ENCODE measurements at places on chromosomes 2 and 18.

- DNase-seq: no peak
These were observed 12.2 kb upstream of the SOCS6 start for GRCh38 chr18:70276416-70277191.

GRCh38 chr2:165203689-165204559 is at the start of gene SCN3A:
SCN3A (minus strand) TSS chr2:165204050; CDS start chr2:165176394, 27,656 bp downstream.
- no peak for DNase-seq

GRCh38 chr2:128363934-128364361 is 45.3 kb upstream of the HS6ST1 start:
- no peak for DNase-seq

GRCh38 chr2:121895723-121896571 is 140.5 kb downstream of the TSN start:
- no peak for DNase-seq

DNA sequence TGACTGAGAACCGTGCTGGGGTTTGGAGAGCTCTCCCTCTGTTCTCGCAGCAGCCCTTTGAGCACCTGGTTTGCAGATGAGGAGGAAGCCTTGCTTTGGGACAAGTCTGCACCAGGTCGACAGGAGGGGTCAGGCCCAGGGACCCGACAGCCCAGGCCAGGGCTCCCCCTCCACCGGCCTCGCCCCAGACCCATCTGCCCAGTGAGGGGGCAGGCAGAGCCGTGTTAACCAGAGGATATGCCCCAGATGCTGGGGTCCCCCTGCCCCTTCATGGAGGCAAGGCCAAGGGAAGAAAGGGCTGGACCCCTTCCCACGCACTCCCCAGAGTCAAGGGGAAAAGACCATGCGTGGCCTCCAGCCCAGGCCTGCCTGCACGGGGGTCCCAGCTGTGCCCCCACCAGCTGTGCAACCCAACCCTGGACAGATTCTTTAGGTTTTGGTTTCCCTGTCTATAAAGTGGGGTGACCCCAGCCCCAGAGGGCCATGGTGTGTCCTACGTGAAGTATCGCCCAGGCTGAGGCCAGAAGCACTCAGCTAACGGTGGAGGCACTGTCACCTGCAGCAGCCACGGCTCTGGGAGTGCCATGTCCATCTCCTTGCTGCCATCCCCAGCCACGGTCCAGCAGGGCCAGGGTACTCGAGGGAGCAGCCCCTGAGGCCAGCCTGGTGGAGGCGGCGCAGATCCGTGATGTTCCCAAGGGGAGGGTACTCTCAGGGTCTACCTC is 4.8 kb upstream of the SNED1 start:
- no peak for DNase-seq

GRCh38 chr2:31476511-31477180 is 62.1 kb upstream of the XDH start:
- DNase-seq: no peak

GRCh38 chr18:2618009-2618408 is 37.5 kb upstream of the SMCHD1 start:
- no peak for DNase-seq

DNA sequence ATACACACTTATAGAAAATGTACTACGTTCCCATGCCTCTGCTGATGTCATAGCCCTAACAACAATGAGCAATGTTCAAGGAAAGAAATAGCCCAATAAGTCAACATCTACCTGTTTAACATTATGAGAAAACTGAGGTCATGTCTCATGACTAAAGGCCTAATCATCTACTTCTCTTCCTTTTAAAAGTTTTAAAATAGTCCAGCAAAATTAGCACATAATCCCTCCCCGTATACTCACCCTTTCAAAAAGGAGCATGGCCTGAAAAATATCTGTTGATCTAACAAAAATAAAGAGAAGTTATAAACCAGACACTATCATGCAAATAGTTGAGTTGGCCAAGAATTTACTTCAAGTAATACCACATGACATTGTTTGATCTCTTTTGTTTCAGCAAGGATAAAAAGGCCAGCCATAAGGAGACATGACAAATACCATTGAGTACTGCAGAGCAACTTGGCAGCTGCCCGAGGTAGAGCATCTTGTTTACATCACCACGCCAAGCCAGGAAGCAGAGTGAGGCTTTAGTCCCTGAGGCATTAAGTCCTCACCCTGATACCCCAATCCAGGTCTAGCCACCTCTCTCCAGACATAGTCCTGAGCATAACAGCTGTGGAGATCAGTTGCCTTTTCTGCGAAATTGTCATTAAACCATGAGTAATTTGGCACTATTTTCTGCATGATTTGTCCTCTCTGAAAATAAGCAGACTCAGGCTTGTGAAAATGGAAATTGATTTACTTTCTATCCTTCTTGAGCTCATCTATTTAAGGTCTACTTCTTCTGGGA is 137.4 kb upstream of the ETAA1 start:
- DNase-seq: no peak

- no peak for DNase-seq
These were observed 14.5 kb upstream of the NAB1 start for GRCh38 chr2:190634381-190634780.

DNA sequence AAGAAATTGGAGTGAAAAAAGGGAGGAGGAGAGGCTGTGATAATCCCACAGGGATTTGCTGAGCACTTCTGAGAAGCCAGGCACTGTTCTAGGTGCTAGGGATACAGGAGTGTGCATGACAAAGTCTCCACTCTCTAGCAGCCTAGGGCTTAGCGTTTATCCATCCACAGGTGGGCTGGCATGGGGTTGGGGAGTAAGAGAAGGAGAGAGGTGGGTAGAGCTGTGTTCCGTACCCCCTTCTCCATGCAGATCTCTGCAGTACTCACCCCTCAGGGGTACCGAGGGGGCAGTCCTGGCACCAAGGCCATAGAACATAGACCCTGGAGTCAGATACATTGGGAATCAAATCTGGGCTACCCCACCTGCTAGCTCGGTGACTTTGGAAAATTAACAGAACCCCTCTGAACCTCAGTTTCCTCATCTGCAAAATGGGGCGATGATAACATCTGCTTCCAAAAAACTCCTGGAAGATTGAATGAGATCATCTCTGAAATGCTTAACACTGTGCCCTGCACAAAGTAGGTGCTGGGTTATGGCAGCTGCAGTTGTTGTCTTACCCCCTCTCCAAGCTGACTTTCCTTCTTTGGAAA is 18.6 kb downstream of the FOSL2 start:
- no peak for DNase-seq

DNA sequence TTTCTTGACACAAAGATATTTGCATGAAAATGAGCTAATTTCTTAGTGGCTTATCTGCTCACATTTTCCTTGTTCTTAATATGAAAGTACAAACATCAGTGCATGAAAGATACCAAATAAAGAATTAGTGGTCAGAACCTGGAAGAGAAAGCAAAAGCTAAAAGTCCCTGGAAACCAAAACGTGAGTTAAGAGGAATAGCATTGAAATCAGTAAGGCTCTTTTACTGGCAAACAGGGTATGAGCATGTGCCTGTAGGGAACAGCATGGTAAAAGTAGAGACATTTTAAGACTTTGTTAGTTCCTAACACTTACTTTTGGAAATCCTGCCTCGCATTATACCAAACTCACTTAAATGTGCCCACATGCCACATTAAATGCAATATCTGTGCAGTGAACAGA is 31.9 kb upstream of the CWC22 start:
- no peak for DNase-seq

DNA sequence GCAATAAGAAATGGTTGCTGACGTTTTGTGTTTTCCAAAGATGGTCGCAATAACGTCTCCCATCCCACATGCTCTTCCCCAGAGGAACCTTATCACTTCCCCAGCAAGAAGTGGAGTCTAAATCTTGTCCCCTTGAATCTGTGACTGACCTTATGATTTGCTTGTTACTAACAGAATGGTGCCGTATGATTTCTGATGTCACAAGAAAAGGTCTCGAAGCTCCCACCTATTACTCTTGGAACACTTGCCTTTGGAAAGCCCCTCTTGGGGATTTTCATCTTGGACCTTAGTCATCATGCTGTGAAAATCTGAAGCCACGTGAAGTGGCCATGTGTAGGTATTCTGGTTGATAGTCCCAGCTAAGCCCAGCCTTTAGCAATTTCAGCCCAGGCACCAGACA is 86.2 kb upstream of the GLS start:
- DNase-seq: no peak

DNA sequence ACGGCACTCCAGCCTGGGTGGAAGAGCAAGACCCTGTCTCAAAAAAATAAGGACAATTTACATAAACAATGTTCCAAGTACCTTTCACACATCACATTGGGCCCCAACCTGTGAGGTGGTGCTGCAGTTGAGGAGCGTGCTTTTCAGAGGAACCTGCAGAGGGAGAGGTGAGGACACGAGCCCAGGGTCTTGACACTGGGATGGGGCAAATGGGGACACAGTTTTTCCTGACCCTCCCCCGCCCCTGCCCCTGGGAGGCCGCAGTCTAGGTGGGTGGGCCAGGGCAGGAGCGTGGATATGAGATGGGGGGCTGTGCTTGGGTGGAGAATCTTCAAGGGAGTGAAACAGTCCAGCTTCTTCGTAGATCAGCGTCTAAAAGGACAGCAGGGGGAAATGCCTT is 112.9 kb downstream of the SEPTIN10 start:
- no peak for DNase-seq

- DNase-seq: no peak
These were observed 12.0 kb upstream of the TACR1 start for GRCh38 chr2:75211266-75211770.

DNA sequence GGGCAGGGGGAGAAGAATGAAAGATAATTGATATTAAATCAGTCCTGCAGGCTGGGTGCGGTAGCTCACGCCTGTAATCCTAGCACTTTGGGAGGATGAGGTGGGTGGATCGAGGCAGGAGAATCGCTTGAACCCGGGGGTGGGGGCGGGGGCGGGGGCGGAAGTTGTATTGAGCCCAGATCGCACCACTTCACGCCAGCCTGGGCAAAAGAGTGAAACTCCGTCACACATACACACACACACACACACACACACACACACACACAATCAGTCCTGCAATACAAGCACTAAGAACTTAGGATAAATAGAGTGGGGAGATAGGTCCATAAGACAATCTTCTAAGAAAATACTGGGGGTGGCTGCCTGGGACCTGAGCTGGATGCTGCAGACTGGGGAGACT is 15.1 kb upstream of the PKDCC start:
- DNase-seq: no peak

DNA sequence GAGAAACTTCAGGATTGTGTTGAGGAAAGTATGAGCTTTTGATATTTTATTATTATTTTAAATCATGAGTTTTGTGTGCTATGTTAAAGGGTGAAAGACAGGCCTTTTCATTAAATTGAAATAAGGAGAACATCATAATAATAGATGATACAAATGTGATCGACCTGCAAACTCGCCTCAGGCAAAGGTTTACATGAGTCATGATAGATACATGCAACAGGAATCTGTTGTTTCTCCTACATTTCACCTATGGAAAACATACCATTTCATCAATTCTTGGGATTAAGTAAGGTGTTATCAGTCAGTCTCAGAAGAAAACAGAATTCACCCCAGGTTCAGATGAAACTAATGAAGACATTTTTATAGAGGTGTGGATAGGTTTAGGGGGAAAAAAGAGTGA is 1992.5 kb upstream of the PIK3C3 start:
- no peak for DNase-seq

GRCh38 chr2:141630407-141630930 is 500.3 kb downstream of the LRP1B start:
- DNase-seq: no peak

DNA sequence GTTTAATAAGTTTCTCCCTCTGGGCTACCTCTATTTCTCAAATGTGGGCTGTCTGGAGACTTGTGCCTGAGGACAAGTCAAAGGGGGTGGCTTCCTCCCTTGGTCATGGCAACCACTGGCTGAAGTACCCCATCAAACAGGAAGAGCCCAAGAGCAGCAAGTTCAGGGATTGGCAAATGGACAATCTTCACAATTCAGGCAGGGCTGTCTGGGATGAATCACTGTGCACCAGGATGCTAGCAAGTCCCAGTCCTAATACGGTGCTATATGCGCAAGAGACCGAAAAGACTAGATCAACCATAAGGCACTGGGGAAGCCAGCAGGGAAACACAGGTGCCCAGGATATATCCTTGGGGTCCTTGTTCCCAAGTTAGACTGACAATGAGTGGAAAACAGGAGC is 75.5 kb downstream of the ANTXR1 start:
- no peak for DNase-seq

DNA sequence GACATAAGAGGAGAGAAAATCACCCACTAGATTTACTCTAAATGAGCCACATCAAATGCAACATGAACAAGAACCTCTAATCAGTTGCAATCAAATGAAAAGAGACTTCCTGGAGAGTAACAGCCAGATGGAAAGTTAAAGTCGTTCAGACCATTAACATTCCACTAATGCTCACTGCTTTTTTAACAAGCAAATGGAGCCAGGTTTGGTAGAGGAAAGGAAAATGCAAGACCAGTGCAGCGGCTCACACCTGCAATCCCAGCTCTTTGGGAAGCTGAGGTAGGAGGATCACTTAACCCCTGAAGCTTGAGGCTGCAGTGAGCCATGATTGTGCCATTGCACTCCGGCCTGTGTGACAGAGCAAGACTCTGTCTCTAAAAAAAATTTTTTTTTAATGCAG is 48.5 kb downstream of the CACNB4 start:
- DNase-seq: no peak

GRCh38 chr2:11753452-11753885 is 7.0 kb downstream of the LPIN1 start:
- DNase-seq: no peak

GRCh38 chr2:1898461-1899395 is 154.4 kb upstream of the PXDN start:
- no peak for DNase-seq

DNA sequence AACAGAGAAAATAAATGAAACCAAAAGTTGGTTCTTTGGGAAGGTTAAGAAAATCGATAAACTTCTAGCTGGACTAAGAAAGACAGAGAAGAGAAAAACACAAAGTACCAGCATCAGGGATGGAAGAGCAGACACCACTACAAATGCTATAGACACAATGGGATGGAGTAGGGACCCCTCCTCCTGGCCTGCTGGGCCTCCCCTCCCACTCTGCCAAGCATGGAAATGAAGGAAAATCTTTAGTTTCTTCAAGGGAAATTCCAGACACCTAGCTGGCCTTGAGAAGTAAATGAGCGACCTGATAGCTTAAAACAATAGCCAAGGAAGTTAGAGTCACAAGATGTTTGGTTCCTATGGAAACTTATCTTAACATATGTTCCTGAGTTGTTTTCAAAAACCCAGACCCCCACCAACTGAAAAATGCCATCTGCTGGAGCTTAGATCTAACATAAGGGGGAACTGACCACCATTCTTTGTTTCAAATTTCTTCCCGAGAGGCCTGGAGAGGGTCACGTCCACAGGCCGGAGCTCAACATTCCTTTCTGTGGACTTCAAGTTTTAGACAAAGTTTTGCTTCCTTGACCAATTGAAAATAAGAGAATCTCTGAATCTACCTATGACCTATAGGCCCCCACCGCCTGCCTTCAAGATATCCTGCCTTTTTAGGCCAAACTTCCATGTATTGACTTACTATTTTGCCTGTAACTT is 101.9 kb downstream of the BIN1 start:
- no peak for DNase-seq
